ENCODE measurements at places on chromosomes 3 and 15.

DNA sequence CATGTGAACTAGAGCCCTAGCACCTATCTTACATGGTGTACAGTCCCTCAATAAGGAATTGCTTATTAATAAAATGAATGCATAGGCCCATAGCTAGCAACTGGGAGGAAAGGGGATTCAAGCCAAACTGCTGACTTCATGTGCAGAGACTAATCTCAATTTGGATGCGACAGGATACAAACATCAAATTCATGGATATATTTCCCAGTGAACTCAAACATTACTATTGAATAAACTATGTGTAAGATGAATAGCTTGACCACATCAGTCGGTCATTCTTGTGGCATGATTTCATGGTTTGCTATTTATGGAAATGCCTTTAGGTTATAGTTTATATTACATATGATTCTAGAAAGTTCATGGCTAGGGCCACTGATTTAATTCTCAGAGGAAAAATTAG lies 268.6 kb upstream of the SLITRK3 start:
- peak; percentile 46 for DNase-seq

- peak; percentile 87 for DNase-seq
Observed at GRCh38 chr15:95556866-95557225, 773.7 kb upstream of the NR2F2 start.

- DNase-seq, result no peak
Observed at GRCh38 chr15:69797051-69797595, 300.6 kb downstream of the TLE3 start.

- DNase-seq, result no peak
Observed at GRCh38 chr3:147030274-147030673, 376.1 kb downstream of the ZIC4 start.

- peak; percentile 90 for DNase-seq
Observed at GRCh38 chr3:151445273-151446001, 15.4 kb downstream of the IGSF10 start.

DNA sequence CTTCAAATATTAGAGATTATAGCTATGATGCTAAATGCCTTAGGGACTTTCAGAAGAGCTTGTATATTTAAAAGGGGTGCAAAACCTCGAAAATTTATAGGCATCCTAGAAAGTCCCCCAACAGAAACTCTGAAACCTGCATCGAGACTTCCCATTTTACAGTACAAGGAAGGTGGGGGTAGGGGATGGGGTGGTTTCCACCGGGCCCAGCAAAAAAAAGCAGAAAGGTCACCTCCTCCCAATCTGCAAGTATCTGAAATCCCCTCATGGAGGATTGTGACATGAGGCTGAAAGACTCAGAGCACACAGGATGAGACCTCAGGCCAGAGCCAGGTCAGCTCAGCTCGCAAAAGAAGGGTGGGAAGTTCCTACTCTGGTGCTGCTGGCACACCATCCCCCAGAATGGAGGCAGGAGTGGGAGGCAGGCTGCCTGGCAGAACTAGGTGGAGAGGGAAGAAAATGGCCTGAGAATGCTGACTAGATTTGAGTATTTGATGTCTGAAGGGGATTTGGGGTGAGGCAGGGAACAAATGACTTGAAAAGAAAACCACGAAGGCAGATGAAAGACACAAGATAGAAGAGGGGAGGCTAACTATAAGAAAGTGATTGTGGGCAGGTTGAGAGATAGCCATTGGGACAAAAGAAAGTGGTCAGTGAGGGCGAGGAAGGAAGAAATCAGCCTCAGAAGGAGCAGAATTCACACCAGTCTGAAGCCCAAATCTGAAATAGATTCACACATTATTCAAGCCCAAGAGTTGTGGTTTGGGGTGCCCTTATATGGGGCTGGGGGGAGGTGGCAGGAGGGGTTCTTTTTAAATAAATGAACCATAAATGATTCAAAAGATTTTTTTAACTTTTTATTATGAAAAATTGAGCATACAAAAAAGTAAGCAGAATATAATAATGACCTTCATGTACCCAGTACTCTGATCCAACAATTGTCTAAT lies 22.5 kb upstream of the TSC22D2 start:
- no peak for DNase-seq

DNA sequence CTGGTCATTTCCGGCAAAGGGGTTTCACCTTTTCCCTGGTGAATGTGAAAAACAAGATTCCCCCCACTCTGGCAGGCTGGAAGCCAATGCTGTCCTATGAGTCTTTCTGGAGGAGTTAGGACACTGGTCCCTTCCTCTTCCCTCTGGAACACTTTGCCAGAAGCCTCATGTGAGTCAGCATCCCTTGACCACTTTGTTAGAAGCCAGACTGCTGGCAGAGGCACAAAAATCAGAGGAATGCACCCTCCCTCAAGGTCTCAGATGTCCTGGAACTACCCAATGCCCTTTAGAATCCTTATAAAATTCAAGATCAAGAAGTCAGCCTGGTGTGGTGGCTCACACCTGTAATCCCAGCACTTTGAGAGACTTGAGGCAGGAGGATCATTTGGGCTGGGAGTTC lies 26.6 kb downstream of the ITGB5 start:
- peak; percentile 99 for DNase-seq

DNA sequence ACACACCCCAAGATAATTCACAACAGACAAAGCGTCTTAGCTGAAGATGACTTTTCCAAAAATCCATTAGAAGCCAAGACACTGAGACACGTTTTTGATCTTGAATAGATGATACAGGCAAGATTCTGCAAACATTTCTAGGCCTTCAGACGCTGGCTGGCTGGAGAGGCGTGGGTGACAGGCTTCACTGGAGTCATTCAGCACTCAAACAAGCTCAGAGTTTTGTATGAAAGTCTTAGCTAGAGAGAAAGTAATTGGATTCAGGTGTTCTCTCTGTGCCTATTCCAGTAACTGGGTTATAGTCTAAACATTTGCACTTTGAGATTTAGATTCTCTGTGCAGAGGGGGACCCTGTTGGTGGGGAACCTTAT lies 147.7 kb upstream of the BHLHE40 start:
- no peak for DNase-seq

- DNase-seq, result no peak
Observed at GRCh38 chr15:100259266-100259665, 82.5 kb downstream of the ADAMTS17 start.

- DNase-seq, result peak; percentile 81
Observed at GRCh38 chr15:63013052-63013808, 29.3 kb upstream of the TPM1 start.

DNA sequence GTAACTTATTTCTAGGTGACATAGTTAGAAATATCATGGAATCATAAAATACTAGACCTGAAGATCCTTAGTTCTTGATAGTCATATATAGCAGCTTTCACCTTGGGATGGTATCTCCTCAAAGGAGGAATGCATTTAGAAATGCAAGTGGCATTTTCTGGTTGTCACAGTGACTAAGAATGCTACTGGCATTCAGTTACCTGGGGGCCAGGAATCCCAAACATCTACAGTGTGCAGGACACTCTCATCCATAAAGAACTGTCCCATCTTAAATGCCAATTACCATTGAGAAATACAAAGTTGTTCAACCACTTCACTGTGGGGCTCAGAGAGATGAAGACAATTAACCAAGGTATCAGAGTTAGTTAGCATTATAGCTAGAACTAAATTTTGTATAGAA lies 36.7 kb downstream of the MYH15 start:
- no peak for DNase-seq

DNA sequence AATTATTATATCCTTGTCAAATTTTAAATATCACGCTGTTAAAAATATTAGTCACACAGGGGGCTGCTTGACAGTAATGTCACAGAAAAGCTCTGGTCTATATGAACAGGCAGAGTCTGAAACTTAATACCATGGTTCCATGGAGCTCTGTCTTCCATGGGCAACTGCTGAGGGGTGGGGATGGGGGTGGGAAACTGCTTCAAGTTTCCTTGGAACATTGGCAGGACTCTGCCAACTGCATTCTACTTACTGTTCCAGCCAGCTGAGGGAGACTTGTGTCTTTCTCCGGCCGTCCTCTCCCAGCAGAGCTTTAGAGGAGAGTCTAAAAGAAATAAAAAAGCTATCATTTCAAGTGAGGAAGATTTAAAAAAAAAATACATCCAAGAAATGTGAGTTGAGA lies 348.7 kb downstream of the ZIC1 start:
- no peak for DNase-seq

- peak; percentile 34 for DNase-seq
Observed at GRCh38 chr3:197028728-197029510, 698 bp downstream of the MELTF start.

- no peak for DNase-seq
Observed at GRCh38 chr3:4015426-4015825, 216.2 kb downstream of the LRRN1 start.

GRCh38 chr3:64568895-64569517 lies 118.8 kb downstream of the ADAMTS9 start:
- no peak for DNase-seq

DNA sequence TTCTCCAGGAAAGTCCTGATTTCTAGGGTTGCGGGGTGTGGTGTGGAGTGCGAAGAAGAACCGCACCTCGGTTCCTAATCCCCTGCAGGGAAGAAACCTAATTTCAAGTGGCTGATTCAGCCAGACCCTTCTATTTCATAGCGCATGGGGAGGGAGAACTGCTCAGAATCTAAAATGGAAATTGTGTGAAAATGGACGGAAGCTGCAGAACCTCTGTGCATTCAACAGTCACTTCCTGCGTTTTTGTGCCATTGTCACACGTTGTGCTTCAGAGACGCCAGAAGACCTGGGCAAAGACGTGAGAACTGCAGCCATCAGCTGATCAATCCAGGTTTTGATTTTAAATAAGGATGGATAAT lies 1.2 kb downstream of the SIDT1 start:
- no peak for DNase-seq

DNA sequence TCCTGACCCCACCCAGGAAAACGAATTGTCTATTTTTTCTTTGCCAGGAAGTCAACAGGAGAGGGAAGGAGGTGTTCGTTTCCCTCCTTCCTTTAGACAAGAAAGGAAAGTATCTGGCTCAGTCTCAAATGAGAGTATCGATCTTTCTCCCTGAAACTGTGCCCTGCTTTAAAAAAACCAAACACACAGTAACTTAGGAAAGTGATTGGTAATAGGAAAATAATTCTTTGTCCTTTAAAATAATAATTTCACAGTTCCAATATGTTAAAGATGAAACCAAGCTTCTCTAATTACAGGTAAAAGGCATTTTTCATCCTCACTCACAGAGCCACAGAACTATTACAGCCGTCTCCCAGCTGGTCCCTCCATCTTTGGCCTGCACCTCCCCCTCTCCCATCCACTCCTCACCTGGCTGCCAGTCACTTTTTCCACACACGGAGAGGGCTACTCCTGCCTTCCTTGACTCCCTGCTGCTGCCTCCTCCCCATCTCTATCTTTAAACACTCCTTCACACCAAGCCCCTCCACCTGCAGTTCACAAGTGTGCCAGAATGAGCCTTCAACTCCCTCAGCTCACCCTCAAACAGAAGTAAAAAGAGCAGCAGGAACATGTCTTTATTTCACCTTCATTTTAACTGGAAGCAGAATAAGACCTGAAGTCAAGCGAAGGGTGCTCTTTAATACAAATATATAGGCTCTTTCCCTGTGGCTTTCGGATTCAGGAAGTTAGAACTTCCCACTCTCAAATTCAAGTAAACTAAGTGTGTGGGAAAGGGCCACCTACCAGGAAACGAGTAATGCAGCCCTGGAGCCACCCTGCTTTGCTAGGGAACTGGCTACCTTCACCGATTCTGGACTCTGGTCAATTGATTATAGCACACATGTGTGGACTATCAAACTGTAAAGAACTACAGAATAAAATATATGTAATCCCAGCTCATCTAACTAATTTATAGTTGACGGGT lies 116.4 kb downstream of the SENP2 start:
- DNase-seq, result no peak

- peak; percentile 96 for DNase-seq
Observed at GRCh38 chr3:38634111-38634510, 15.4 kb downstream of the SCN5A start.

DNA sequence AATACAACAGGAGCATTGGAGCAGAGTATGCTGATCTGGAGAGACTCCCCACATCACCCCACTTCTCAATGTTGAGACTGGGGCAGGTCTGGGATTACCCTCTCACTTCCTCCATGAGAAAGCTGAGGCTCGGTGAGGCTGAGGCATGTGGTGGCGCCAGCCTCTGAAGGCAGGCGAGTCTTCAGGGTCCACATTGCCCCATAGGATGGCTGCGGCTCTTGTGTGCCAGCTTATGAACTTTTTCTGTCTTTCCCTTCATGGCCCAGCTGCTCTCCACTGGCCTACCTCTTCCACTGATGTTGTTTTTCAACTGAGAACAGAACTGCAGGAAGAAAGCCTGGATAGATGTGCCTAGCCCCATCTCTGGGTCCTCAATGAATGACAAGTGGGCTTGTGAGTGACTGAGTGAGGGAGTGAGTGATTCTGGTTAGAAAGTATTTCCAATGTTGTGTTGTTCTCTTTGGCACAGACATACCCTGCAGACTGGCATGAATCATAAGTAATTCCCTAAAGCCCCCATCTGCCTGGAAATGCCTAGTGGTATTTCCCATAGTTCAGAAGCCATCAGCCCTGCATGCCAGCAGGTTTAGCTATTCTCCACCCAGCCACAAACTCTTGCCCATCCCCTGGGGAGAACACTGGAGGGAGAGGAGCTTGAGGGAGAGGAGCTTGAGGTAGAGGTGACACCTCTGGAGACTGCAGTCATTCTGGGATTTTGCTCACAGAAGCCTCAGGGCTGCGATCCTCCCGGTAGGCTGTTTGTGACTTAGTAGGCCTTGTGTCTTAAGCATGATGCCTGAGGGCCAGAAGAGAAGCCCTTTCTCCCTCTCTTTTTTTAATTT lies 56.9 kb downstream of the AMOTL2 start:
- peak; percentile 94 for DNase-seq

- no peak for DNase-seq
Observed at GRCh38 chr15:89127054-89127702, 38.9 kb downstream of the ABHD2 start.

DNA sequence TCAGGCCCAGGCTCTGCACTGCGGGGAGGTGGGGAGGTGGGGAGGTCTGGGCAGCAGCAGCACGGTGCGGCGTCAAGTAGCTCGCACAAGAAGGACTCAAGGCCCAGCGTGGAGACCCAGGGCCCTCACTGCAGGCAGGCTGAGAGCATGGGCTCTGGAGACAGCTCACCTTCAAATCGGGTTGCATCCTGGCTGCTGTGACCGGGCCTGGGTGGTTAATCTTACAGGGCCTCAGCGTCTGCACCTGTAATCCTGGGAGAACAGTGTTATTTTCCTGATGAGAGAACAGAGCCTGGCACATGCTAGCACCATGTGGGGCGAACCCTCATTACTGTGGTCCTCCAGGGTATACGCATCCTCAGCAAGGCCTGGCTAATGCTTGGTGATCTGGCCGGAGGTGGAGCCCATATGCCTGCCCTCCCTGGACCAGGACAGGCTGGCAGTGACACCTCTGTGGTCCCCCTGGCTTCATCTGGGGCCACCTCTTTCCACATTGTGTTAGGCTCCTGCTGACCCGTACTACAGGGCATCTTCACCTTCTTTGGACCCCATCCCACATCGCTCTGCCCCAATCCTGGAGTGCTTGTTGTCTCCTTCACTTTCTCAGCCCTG lies 55.5 kb downstream of the RGMA start:
- DNase-seq, result no peak

- DNase-seq, result no peak
Observed at GRCh38 chr3:9071936-9072666, 108.8 kb upstream of the RAD18 start.

DNA sequence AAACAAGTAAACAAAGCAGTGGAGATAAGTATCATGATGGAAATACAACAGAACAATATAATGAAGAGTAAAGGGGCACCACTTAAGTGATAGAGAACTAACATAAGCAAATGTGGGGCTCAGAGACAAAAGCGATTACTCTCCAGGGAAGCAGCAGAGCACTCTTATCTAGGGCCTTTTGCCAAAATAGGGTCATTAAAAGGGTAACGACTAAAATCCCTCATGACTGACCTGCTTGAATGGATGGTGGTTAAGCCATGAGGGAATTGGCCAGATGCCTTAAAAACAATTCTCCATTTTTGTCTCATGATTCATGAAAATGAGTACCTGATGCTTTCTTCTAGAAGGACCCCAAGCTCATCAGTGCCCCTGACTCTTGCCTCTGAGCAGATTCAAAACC lies 3.2 kb upstream of the SLC7A14 start:
- no peak for DNase-seq
